ENCODE measurements at places on chromosomes 6 and 20. TPM values are rescaled to one million over a fixed set of nuclear protein-coding genes. Genes with fewer than 3 reads are reported as not detected.

DNA sequence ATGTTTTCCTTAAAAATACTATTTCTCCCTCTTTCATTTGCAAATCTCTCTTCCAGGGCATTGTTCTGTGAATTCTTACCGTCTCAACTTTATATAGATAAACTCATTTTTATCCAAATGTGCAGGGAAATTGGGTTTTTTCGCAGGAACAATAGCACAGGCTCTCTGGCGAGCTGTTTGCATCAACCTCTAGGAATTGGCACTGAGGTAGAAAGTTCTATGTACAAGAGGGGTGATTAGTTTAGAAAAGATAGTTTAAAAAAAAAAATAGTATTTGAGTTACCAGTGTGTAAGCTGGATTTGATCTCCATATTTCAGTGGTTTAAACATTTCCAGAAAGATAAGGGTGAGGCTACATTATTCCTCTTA lies 129.7 kb upstream of the BTN3A2 start:
- DNase-seq, result no peak
- peak overlapping the region; percentile 100 for H3K27ac ChIP-seq
- peaks cover 35% of the 10 kb centered on the region for H3K4me1 ChIP-seq
- peak overlapping the region; percentile 77 for H3K4me3 ChIP-seq
- peaks cover 19% of the 10 kb centered on the region for H3K36me3 ChIP-seq

- H3K36me3 ChIP-seq, result peaks cover 8% of the 10 kb centered on the region
- no peaks in the 10 kb centered on the region for H3K27me3 ChIP-seq
- no peak for DNase-seq
- H3K4me1 ChIP-seq, result peaks cover 53% of the 10 kb centered on the region
- H3K27ac ChIP-seq, result peak overlapping the region; percentile 33
These were observed 14.2 kb downstream of the SEC63 start for GRCh38 chr6:107943626-107944439.

- no peak for DNase-seq
- H3K27me3 ChIP-seq, result no peaks in the 10 kb centered on the region
- H3K4me1 ChIP-seq, result no peaks in the 10 kb centered on the region
- peaks cover 59% of the 10 kb centered on the region for H3K36me3 ChIP-seq
- H3K27ac ChIP-seq, result no peak overlapping the region
- no peak overlapping the region for H3K4me3 ChIP-seq
These were observed 13.0 kb upstream of the NRM start for GRCh38 chr6:30703821-30704220.

DNA sequence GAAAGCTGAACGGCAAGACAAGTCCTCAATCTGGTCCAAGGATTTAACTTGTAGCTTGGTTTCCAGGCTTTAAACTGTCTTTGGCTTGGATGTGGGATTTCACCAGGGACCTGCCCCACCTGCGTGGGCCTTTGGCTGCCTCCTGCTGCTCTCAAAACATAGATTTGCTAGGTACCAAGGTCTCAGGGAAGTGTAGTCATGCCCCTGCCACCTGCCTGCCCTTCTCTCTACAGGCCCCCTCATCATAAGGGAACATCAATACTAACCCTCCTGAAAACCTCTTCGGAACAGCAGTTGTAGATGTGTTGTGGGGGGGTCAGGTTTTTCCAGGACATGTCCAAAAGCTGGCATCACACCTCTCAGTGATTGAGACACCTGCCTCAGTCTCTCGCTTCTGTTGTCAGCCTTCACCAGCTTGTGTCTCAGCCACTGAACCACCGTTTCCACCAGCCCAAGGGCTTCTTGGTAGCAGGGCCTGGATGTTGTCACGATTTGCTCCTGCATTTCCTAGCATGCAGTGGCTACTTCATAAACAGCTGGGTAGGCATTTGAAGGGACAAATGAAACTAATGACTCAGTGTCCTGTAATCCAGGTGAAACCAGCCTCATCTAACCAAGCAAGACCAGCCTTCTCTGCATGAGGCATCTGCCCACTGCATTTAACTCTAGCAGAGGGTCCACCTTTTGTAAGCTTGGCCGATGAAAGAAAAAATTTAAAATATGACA lies 141.6 kb upstream of the THBS2 start:
- H3K4me3 ChIP-seq, result no peak overlapping the region
- no peak for DNase-seq
- no peaks in the 10 kb centered on the region for H3K4me1 ChIP-seq
- H3K27ac ChIP-seq, result no peak overlapping the region

DNA sequence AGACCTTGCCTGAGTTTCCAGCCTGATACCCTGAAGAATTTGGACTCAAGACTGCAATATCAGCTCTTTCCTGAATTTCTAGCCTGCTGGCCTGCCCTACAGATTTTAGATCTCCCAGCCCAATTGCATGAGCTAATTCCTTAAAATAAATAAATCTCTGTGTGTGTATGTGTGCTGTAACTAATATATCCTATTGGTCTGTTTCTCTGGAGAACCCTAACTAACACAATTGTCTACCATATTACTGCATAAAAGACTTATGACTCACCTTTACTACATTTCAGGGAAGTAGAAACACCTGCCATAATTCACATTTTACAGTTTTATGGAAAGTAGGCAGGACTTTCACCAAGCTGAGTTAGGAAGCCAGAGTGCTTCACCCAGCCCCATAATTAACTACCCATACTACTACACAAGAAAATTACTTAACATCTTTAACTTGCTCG lies 90.7 kb upstream of the BEND6 start:
- DNase-seq, result no peak
- H3K4me1 ChIP-seq, result no peaks in the 10 kb centered on the region
- no peaks in the 10 kb centered on the region for H3K36me3 ChIP-seq
- no peak overlapping the region for H3K27ac ChIP-seq
- no peak overlapping the region for H3K4me3 ChIP-seq

GRCh38 chr20:63066506-63067265 lies 59.9 kb upstream of the BHLHE23 start:
- H3K27me3 ChIP-seq, result peaks cover 19% of the 10 kb centered on the region
- no peak for DNase-seq

DNA sequence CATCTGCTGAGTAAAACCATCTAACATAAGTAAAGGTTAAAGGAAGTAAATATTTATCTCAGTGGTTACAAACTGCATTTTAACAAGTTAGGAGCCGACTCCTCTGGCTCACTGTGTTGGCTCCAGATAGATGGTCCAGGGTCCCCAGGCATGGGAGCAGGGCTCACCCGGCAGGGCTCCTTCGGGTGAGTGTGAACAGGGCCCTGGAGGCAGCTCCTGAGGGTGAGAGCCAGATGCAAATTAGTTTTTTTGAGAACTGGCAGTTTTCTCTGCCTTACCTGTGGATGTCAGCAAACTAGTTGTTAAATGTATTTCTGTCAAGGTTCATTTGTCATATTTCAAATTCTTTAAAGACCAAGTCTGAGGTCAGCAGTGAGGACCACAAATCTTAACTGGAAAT lies 21.5 kb downstream of the TPBG start:
- no peaks in the 10 kb centered on the region for H3K36me3 ChIP-seq
- H3K4me3 ChIP-seq, result no peak overlapping the region
- no peaks in the 10 kb centered on the region for H3K4me1 ChIP-seq
- DNase-seq, result no peak

DNA sequence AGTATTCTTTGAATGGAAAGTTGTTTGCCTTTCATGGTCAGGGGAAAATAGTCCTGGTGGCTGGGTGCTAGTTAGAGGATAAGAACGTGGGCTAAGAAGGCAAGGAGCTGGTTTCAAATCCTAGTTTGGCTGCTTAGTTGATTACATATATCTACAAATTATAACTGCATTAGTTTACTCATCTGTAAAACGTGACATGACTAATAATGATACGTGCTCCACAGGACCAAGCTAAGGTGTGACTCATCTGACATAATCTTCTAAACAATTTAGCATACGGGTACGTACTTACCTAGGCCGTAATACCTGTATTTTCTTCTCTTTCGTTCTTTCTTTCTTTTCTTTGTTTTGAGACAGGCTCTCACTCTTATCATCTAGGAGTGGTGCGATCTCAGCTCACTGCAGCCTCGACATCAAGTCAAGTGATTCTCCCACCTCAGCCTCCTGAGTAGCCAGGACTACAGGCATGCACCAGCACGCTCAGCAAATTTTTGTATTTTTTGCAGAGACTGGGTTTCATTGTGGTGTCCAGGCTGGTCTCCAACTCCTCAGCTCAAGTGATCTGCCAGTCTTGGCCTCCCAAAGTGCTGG lies 1274.2 kb upstream of the GJE1 start:
- H3K36me3 ChIP-seq, result no peaks in the 10 kb centered on the region
- H3K27me3 ChIP-seq, result no peaks in the 10 kb centered on the region
- H3K4me1 ChIP-seq, result no peaks in the 10 kb centered on the region
- no peak for DNase-seq
- H3K4me3 ChIP-seq, result no peak overlapping the region

The C20orf141 gene
- not detected for total RNA-seq

The CALHM5 gene
- total RNA-seq, result not detected

The FOXQ1 gene
- not detected for total RNA-seq

The GCLC gene
- total RNA-seq, result 18.2 TPM
